ENCODE measurements at places on chromosomes 1 and 21.

DNA sequence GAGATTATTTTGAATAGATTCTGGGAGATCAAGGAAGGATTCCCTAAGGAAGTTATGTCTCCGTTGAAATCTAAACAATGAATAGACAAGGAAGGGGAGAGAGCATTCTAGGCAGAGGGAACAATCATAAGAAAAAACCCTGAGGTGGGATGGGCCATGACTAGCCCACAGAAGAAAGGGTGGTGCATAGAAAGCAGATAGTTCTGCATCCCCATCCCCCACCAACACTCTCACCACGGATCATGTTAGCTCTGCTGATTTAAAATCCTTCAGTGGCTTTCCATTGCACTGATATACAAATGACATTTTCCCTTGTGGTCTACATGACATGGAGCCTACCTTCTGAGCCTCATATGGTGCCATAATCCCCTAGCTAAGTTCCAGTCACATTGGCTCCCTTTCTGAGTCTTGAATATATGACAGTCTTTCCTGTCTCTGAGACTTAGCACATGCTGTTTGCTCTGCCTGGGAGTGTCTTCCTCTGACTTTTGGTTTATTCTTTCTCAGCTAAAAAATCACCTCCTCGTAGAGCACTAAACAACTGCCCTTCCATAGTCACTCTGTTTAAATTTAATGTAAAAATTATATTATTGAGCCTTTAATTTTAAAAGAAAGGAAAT, 15.2 kb downstream of the SCMH1 start:
- no peak for DNase-seq

DNA sequence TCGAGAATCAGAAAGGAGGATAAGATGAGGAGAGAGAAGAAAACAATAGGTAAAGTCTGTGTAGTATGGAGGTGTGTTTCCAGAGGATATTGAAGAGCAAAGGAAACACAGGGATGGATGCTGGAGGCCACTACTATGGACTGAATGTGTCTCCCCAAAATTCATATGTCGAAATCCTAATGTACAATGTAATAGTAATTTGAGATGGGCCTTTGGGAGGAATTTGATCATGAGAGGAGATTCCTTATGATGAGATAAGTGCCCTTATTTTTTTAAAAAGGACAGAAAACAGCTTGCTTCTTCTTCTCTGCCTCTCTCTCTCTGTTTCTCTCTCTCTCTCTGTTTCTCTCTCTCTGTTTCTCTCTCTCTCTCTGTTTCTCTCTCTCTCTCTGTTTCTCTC, 602.2 kb upstream of the ADAMTS5 start:
- DNase-seq, result no peak

DNA sequence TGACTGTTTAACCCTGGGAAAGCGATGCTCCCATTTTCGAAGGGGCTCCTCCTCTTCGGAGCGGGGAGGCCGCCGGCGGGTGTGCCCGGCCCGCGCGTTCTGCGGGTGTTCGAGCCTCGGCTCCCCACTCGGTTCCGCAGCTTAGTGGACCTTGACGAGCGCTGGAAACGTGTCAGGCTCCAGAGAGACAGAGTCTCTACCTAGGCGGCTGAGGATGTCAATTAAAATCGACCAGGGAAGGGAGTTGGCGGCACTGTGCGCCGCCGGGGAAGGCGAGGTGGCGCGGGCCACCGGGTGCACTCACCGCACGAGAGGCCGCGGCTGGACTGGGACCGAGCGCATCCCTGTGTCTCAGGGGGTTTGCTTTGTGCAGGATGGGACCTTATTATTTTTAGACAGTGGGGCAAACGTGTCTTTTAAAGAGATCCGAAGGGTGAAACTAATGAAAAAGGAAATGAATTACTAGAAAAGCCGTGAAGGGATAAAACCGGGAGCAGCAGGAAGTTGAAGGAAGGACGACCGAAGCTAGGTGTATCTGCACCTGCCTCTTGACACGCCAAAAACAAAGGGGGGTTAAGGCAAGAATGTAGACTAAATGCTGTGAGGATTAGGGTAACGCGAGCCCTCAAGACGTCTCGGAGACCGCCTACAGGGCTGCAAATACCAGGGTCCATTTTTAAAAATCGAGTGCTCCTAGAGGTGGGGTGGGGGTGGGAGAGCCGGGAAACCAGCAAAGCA, 5.6 kb downstream of the LHX4 start:
- DNase-seq, result no peak

- no peak for DNase-seq
Observed at GRCh38 chr1:231363624-231364023, 25.5 kb downstream of the SPRTN start.

GRCh38 chr1:61138921-61139774, 56.8 kb downstream of the NFIA start:
- DNase-seq, result no peak

- DNase-seq, result no peak
Observed at GRCh38 chr1:55050283-55050682, 10.9 kb downstream of the PCSK9 start.

DNA sequence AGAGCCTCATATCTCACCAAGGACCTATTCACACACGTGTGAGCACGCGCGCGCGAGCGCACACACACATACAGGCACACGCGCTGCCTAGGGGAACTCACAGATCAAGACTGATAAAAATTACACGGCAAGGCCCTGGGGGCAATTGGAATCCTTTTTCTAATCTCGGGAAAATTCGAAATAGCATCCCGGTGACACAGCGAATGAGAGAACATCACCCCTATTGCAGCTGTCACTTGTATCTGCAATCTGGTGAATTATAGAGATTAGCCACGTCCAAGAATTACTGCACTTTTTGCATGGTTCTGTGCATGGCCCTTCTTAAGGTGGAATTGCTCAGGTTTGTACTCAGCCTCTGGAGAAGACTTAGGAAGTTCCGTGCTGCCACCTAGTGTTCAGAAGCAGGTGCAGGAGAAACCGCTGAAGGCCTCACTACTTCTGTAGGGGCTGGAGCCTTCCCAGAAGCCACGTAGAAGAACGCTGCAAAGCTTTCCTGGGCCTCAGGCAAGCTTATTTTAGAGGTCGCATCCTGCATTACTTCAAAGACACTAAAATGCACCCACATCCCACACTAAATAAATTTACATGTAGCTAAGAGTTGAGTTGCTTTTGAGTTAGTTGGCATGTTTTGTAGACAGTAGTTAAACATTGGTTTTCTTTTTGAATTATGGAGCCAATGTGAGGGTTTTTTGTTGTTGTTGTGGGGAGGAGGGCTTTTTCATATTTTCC, 229.2 kb upstream of the CAMK1G start:
- peak; percentile 58 for DNase-seq

All from stimulated activated naive CD8-positive, alpha-beta T cell treated with anti-CD3 and anti-CD28 coated beads, Interleukin-15, Interleukin-2, amounts not matched to agents 100 U/mL and 50 U/mL, for 24 hours (primary cell).